Epithelial cell of esophagus (primary cell): ENCODE measurements at places on chromosomes 5 and 9.

DNA sequence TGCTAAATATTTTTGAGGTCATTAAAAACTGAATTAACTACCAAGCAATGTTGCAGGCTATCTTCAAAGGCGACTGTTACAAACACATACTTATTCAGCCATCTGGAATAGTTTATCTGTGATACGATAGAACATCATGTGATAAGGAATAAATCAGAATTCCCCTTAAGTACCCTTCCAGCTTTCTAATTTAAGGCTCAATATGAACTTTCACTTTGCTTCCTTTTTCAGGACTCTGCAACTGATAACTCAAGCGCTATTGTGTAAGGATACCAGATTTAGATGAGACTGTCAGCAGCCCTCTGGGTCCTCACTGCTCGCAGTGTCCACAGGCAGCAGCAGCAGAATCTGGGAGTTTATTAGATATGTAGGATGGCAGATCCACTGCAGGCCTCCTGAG is 416.3 kb downstream of the SPATA31D1 start:
- no peak for DNase-seq

- no peak for DNase-seq
Measured at GRCh38 chr5:140038373-140038957, 4.6 kb downstream of the NRG2 start.

GRCh38 chr9:120442308-120442995 is 137.5 kb downstream of the CDK5RAP2 start:
- DNase-seq: no peak

- DNase-seq: no peak
Measured at GRCh38 chr5:76838481-76839261, 11.1 kb upstream of the S100Z start.

- peak; percentile 61 for DNase-seq
Measured at GRCh38 chr5:125409234-125409860, 662.9 kb upstream of the ZNF608 start.

DNA sequence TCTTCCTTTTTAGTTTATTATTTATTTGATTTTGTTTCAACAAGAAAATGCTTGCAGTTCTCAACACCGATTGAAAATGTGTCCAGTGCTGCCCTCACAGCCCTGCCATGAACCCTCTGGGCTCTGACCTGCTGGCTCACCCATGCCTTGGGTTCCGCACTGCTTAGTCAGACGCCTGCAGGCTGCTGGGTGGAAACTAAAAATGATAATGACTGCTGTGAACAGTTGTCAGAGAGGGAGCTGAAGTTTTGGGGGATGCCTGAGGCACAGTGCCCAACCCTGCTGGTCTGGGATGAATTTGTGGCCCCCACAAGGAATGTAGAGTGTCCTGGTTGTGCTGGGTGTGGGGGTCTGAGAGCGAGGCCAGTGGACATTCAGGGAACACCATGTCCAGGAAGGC is 22.2 kb upstream of the CFAP157 start:
- peak; percentile 31 for DNase-seq

DNA sequence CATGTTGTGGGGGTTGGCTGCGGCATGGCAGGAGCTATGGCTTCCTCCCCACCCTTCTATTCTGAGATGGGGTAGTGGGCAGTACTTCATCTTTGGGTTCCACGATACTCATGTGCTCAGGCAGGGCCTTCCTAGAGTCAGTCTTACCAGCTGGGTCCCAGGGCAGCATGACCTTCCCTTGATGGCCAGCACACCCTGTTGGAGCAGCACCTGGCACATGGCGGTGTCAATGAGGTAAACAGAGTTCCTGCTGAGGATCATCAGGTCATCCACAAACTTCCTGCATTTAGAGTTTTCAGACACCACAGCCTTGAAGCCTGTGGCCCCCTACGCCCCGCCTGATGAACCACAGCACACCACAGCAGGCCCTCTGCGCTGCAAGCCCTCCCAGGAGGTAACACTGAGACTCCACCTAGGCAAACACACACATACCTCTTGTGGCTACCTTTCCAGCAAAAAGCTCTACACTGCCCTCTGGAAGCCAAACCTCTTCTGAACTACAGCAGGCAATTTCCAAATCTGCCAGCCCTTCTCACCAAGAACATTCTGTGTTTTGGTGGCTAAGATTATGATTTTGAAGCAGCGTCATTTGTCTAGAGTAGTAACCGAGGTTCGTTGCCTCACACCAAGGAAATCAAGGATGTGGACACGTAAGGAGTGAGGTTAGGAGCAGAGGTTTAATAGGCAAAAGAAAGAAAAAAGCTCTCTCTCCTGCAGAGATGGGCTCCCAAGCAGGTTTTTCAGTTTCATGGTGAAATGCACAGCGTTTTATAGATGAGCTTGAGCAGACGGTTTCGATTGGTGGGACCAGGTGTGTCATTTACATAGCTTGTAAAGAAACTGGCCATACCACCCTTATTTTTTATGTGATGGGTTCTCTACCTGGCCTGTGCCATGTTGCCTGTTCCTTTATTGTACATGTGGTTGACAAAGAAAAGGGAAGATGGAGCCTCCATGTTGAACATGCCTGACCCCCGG is 20.3 kb upstream of the TMEM174 start:
- DNase-seq: peak; percentile 34

DNA sequence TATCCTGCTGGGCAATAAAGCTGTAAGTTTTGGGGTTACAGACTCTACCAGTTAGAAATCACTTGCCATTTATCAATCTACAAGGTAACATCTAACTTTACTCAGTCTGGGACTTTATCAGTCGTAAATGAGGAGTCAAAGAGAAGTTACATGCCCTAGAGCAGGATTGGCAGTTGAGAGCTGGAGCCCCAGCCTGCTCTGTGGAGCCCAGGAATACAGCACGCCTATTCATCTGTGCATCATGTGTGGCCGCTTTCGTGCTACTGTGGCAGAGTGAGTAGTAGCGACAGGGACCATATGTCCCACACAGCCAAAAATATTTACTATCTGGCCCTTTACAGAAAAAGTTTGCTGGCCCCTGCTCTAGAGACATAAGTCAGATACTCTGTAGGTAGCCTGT is 152.5 kb upstream of the NTRK2 start:
- no peak for DNase-seq

GRCh38 chr9:110077925-110078324 is 130.0 kb downstream of the C9orf152 start:
- DNase-seq: no peak

DNA sequence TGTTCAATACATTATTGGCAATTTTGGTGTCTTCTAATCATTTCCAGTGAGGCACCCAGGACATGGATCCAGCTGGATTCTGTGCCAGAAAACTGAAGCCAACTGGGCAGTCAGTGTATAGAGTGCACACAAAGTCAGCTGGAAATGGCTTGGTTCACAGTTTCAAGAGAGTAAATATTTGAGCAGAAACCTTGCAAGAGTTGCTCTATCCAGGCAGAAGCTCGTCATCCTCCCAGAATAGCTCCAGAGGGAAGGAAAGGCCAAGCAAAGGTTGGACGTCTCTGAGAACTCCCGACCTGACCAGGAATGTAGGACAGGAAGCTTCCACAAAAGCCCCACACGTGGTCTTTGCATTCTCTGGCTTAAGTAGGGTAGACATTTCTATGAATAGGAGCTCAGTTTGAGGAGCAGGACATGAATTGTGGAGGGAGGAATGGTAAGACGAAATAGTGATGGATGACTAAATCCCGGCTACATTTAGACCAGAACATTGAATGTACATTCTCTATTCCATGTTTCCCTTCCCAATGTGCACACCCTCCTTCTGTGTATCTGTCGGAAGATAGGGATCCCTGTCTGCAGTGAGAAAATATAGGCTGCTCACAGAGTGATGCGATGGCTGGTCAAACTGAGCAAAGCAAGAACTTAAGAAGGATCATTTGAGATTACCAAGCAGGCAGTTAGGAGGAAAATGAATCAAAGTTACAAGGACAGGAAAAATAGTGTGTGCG is 72.7 kb upstream of the FCN2 start:
- DNase-seq: no peak

- no peak for DNase-seq
Measured at GRCh38 chr5:174655351-174655750, 69.0 kb upstream of the MSX2 start.

- peak; percentile 87 for DNase-seq
Measured at GRCh38 chr9:127503947-127504886, 52.9 kb downstream of the LRSAM1 start.

- DNase-seq: no peak
Measured at GRCh38 chr5:58317808-58318207, 142.1 kb downstream of the PLK2 start.

GRCh38 chr5:141777711-141778110 is 95.7 kb upstream of the ARAP3 start:
- no peak for DNase-seq

GRCh38 chr9:110101531-110102161 is 106.3 kb downstream of the C9orf152 start:
- DNase-seq: no peak

GRCh38 chr9:20319241-20319640 is 303.1 kb downstream of the MLLT3 start:
- peak; percentile 10 for DNase-seq

GRCh38 chr9:28270156-28270555 is 696.9 kb upstream of the C9orf72 start:
- DNase-seq: peak; percentile 56

DNA sequence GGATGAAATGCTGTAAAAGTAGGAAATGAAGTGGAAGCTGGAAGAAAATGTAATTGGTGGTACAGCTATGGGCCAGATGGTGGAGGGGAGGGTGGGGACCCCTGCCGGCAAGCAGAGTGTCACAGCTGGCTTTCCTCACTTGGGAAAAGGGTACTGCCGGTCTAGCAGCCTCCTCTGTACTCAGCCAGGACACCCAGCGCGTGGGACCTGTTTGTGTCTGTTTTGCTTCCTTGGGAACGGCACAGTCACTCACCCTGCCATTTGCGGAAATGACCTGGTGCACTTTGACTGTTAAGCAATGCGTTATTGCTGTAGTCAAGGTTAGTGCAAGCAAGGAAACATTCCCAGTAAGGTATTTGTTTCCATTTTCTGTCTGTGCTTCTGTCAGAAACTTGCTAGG is 10.1 kb downstream of the TMEM252 start:
- no peak for DNase-seq
